ENCODE measurements at places on chromosomes 5 and 9.

GRCh38 chr5:133845271-133845670 is 123.2 kb downstream of the C5orf15 start:
- DNase-seq: no peak

- DNase-seq: no peak
These were observed 110.4 kb upstream of the GRHPR start for GRCh38 chr9:37311938-37312708.

- no peak for DNase-seq
These were observed 47.8 kb downstream of the WWC1 start for GRCh38 chr5:168339109-168339771.

GRCh38 chr9:99366621-99367020 is 144.5 kb downstream of the SEC61B start:
- DNase-seq: no peak

GRCh38 chr9:15361737-15362136 is 54.7 kb upstream of the TTC39B start:
- no peak for DNase-seq

- DNase-seq: no peak
These were observed 30.7 kb upstream of the TGFBR1 start for GRCh38 chr9:99073985-99074901.

DNA sequence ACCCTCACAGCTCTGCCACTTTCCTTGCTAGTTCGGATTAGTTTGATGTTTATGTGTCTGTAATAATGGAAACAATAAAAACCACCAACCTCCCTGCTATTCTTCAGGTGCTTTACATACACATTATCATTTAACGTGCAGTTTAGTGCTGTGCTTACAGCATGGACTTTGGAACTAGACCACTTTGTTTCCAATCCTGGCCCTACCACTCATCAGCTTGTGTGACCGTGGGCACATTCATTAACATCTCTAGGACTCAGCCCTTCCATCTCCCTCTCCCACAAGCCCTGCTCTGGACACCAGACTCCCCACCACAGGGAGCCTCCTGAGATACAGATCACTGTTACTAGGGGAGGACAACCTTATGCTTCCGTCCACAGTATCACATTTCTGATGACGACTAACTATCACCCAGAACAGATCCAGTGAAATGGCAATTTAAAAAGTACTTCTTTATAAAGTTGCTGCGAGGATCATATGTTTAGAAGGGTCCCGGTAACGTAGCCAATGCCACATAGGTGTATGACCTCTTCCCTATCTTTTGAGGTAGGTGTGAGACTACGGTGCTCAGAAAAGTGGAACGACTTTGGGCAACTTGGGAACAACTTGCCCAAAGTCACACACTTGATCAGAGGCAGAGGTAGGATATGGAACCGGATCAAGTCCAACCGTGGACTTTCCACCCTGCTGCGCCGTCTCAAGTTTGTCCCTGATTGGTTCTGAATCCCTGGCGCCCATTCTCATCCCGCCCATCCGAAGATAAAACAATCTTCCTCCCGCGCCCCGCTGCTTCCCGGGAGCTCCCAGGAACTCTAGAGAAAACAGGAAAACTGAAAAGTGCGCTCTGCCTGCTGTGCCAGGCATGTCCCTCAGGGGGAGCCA is 132.4 kb upstream of the NIPBL start:
- DNase-seq: no peak

GRCh38 chr9:618478-618877 is 223.0 kb upstream of the DMRT1 start:
- DNase-seq: no peak

DNA sequence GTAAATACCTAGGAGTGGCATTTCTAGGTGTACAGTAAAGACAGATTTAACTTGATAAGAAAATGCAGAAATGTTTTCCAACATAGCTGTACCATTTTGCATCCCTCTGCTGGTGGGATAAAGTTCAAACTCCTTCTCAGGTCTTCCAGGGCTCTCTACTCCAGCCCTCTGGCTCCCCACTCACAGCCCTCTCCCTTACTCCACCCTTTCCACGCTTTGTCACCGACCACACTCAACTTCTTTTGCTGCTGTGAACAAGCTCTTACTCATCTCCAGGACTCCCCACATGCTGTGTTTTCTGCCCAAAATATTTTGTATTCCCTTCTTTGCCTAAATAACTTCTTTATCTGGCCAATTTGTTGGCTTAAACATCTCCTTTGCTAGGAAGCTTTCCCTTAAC is 90.6 kb upstream of the OSMR start:
- no peak for DNase-seq

DNA sequence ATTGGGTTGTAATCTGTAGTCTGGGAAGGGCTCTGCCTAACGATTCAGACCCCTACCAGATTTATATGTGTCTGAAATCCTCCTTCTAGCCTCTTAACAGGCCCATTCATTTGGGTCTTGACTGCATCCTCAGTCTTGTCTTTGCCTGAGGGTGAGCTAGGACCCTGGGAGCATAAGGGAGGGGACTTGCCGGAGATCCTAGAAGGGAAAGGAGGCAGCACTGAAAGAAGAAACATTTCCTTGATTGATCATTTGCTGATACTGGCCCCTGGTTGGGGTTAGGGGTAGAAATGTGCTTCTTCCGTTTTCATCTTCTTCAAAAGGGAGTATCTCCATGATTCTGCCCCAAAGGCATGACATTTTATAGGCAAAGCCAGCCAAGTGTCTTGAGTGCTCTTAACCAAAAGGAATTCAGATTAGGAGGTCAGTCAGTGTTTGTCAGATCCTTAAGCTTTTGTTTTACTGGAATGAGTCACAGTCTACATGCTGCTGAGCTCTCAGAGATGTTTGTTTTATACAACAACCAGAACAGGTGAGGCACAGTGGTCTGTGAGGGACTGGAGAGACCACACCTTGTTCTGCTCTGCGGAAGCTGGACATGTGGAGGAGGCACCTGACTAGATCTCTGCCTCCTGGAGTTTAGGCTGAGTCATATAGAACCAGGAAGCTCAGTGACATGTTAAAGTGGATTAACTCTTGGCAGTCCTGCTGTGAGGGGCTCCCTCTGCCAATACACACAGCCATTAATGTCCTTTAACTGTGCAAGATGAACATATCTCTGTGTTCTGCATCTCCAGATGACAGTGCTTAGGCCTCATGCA is 37.7 kb downstream of the PCDHAC2 start:
- no peak for DNase-seq

- DNase-seq: no peak
These were observed 50.1 kb downstream of the JAKMIP2 start for GRCh38 chr5:147732291-147732883.

DNA sequence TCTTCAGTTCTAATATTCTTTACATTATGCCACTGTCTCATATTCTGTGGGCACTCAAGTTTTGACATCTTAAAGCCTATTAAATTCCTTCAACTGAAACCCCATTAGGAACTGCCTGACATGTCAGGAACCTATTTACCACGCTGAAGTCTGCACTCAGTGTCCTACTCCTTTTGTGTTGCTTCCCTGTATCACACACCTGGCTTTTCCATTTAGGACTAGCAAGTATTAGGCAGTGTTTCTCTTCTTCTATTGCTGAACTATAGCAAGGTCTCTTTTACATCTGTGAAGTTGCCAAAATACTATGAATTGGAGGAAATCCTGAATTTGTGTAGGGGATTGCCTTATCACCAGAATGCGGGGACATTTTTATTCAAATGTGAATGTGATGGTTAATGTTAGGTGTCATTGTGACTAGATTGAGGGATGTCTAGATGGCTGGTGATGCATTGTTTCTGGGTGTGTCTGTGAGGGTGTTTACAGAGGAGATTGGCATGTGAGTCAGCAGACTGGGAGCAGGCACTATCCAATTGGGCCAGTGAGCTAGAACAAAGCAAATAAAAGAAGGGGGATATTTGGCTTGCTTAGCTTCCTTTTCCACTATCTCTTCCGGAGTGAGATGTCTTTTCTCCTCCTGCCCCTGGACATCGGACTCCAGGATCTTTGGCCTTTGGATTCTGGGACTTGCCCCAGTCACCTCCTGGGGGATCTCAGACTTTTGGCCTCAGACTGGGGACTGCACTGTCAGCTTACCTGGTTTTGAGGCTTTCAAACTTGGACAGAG is 21.2 kb upstream of the VCAN start:
- no peak for DNase-seq

GRCh38 chr9:27489087-27489876 is 34.8 kb upstream of the IFNK start:
- no peak for DNase-seq

DNA sequence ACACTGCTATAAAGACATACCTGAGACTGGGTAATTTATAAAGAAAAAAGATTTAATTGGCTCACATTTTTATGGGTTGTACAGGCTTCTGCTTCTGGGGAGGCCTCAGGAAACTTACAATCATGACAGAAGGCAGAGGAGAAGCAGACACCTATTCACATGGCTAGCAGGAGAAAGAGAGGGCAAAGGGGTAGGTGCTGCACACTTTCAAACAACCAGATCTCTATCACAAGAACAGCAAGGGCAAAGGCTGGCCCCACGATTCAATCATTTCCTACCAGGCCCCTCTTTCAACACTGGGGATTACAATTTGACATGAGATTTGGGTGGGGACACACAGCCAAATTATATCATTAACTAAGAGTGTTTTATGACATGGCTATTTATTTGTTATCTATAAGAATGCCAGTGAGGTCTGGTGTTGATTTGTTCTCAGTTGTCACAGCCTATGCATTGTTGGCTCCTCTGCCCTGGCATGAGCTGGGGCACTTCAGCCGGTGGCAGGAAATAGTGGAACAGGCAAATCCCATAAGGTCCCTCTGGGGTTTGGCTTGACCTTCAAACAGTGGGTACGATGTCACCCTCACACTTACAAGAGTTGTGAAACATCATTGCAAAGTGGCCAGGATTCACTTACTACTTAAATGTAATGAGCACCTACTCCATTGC is 44.1 kb downstream of the SPARC start:
- DNase-seq: no peak

GRCh38 chr9:115385383-115386122 is 267.6 kb upstream of the TNC start:
- DNase-seq: no peak

GRCh38 chr5:171275841-171276544 is 33.1 kb upstream of the TLX3 start:
- DNase-seq: no peak

GRCh38 chr9:76101947-76102346 is 211.5 kb downstream of the PCSK5 start:
- no peak for DNase-seq

- DNase-seq: no peak
These were observed 588.6 kb upstream of the MEF2C start for GRCh38 chr5:89471541-89471940.

DNA sequence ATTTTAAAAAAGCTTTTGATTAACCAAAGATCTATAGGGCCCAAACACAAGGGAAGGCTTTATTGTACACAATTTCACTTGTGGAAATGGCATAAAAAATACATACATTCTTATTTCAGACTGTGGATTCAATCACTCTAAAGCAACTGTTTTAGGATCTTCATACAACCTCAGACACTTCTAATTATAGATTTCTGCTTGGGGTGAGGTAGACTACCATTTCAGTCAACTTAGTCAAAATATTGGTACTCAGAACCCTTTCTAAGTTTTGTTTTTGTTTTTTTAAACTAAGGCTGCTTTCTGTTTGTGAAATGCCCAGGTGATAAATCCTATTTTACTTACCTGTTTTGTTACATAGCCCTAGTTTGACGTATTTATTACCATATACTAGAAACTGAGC is 284.5 kb upstream of the RASA1 start:
- DNase-seq: no peak

- DNase-seq: no peak
These were observed 94.0 kb downstream of the CACNA1B start for GRCh38 chr9:137971477-137972138.

GRCh38 chr5:33308586-33308985 is 132.2 kb upstream of the TARS1 start:
- no peak for DNase-seq

DNA sequence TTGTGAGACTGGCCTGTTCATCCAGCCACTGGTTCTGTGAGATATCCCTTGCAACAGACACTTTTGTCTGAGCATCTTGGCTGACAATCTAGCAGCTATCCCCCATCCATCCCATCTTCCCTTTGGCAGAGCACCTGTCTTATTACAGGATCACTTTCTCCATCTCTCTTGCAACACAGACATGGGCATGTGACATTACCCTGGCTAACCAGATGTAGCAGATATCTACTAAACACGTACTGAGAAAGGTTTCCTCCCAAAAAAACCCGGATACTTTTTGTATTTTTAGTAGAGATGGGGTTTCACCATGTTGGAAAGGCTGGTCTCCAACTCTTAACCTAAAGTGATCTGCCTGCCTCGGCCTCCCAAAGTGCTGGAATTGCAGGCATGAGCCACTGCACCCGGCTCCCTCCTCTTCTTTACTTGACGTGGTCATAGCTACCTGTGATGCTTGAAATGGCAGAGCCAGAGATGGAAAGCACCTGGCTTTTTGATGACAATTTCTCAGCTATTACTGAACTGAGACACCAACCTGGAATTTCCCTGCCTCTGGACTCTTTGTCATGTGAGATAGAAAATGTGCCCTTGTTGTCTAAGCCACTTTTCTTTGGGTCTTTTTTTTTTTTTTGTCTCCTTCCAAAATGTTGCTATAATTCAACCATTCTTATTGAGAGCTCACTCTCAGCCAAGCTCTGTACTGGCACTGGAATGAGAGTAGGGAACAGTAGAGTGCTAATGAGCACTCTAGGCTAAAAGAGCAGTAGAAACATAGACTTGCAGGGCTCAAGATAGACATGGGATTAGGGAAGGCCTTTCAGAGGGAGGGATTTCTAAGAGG is 32.6 kb downstream of the FNBP1 start:
- DNase-seq: no peak

- no peak for DNase-seq
These were observed 17.7 kb upstream of the ANXA1 start for GRCh38 chr9:73133921-73134407.

DNA sequence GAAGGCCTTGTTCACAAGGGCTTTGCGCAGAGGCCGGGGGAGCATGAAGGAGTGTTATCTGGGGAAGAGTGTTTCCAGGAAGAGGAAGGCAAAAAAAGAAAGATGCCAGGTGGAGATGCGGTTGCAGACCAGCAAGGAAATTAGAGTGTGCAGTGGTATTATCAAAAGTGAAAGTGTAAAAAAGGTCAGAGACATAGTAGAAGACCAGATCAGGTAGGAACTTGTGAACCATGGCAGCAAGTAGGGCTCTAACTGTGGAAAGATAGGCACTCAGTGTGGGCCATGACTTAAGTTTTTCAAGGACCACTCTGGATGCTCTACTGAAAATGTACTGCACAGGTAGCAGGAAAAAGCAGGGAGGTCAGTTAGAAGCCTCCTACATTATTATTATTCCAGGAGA is 90.1 kb upstream of the SPOCK1 start:
- DNase-seq: no peak

GRCh38 chr5:11683666-11684065 is 220.6 kb downstream of the CTNND2 start:
- no peak for DNase-seq

DNA sequence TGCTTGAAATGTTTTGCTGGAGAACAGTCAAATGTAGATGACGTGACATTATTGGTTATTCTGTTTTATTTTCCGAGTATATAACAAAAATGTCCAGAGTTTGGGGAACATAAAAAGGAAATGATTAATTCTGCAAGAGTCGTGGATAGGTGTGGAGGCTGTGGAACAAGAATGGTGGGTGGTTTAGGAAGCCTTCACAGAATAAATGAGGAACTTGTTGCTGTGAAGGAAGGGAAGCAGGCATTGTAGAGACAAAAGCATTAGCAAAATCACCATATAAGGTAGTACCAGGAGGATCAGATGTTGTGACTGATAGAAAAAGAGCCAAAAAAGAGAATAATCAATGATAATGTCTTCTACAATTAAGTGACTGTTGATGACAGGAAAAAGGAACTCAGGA is 66.2 kb upstream of the CNTLN start:
- no peak for DNase-seq
